Hypothalamus (tissue), 51 donors: ENCODE measurements at places on chromosomes 16 and 17.
A peak's percentile ranks its signal among the peaks of the same experiment; 100 is the strongest.

- no peak for DNase-seq
Measured at GRCh38 chr16:3143598-3144320, 8.9 kb downstream of the ZNF213 start.

- DNase-seq, result no peak
Measured at GRCh38 chr16:67858500-67858899, 11.0 kb upstream of the CENPT start.

DNA sequence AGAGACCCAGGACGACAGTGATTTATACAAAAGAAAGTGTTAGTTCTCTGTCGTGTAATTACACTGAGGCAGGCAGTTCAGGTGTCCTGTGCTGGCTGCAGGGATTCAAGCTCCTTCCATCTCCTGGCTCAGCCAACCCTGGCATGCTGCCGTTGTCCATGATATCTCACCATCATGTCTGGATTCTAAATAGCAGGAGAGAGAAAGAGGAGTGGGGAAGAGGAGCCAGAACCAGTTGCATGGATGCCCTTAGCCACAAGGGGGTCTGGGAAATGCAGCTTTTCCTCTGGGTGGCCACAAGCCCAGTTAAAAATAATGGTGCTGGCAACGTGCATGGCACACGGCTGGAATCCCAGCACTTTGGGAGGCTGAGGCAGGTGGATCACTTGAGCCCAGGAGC lies 9.7 kb downstream of the C16orf54 start:
- no peak for DNase-seq

- DNase-seq, result no peak
Measured at GRCh38 chr17:13230350-13231264, 212.8 kb upstream of the ELAC2 start.

DNA sequence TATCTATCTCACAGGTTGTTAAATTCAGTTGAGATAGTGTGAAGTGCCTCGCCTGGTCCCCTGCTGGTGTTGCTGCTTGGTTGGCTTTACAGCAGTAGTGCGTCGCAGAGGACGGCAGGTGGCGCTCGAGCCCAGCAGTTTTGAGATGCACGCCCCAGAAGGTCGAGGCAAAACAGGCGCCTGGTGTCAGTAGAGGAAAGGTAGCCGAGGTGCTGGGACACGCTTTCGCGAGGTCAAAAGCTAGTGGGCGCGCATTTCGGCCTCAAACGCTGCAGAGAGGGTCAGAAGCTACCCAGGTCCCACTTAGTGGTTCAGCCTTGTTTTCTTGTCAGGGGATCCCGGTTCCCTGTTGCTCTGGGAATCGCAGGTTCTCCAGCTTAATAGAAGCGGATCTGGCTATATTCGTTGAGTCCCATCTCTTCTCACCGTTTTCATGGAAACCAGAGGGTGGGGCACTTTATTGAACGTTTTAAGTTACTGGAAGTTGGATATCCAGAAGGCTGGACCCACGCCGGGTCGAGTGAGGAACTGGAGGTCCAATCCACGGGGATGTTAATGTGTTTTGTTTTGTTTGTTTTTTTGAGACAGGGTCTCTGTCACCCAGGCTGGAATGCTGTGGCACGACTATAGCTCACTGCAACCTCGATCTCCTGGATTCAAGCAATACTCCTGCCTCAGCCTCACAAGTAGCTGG lies 10.3 kb upstream of the ZFP90 start:
- DNase-seq, result peak; percentile 78

- DNase-seq, result no peak
Measured at GRCh38 chr17:78532311-78532710, 44.9 kb downstream of the DNAH17 start.

DNA sequence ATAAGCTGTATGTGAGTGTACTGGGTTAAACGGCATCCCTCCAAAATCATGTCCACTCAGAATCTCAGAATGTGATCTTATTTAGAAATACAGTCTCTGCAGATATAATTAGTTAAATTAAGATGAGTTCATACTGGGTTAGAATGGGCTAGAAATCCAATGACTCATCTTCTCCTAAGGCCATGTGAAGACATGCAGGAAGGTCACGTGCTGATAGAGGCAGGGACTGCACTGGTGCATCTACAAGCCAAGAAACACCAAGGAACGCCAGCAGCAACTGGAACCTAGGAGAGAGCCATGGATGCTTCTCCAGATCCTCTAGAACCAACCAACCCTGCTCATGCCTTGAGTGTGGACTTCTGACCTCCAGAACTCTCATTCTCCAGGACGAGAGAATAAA lies 241.0 kb downstream of the XYLT1 start:
- no peak for DNase-seq

DNA sequence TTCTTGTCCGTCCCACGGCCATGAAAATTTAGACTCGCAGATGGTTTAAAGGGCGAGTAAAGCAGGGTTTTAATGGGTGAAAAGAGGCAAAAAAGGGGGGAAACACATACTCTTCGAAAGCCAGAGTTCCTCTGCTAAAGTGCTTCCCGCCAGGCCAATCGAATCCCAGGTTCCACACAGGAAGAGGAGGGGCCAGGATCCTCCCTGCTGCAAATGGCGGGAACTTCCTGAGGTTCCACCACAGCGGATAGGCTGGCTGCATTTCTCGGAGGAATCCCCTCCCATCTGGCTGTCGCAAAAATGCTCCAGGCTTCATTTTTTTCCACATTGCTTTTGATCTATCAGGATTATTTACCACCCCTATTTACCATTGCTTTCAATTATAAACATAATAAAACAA lies 670.1 kb upstream of the CA10 start:
- no peak for DNase-seq

DNA sequence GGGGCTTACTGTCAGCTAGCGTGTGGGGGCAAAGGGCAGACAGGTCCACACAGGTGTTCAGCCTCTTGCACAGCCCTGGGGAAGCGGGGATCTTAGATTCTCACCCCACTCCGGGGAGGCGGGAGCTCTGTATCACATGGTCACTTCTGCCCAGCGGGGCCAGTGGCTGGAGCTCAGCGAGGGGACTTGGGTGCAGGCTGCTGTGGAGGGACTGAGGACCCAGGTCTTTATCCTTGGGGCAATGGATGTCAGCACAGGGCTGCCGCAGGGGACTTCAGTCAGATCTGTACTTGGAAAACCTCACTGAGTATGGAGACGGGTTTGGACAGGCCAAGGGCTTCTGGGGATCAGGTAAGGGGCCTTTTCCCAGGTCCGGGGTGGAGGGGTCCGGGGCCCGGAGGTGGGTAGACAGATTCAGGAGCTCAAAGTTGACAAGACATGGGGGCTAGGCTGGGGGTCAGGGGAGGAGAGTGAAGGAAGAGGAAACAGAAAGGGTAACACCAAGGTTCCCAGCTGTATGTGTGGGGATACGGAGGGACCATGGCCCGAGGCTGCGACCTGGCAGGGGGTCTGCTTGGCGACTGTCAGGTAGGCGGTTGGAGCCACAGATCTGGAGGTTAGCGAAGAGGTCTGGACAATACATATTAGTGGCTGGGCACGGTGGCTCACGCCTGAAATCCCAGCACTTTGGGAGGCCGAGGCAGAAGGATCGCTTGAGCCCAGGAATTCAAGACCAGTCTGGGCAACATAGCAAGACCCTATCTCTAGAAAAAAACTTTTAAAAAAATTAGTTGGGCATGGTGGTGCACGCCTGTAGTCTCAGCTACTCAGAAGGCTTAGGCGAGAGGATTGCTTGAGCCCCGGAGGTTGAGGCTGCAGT lies 15.1 kb upstream of the BAIAP2 start:
- no peak for DNase-seq

DNA sequence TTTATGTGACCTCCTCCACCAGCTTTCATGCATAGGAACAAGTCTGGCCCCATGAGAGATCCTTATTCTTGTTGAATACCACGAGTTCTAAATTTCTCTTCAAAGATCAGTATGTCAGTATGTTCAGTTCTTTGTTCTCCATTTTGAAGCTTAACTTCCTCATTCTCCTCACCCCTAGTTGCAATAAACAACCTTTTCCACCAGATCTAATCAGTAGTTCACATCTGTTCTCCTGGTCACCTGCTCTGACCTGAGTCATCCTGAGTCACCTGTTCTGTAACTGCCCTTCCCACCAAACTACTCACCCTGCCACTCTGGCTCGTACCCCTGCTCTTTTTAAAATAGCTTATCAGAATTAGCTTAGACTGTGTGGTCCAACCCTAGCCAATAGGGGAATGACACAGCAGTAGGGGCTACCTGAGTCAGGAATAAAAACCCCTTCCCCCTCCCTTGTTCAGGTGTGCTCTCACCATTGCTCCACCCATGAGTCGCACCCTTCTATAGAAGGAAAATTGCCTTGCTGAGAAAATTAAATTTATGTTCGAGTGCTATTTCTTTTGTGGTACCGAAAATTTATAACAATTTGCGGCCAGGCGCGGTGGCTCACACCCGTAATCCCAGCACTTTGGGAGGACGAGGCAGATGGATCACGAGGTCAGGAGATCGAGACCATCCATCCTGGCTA lies 94.6 kb downstream of the EMP2 start:
- DNase-seq, result no peak

- DNase-seq, result no peak
Measured at GRCh38 chr17:67164302-67164701, 80.7 kb downstream of the HELZ start.

- no peak for DNase-seq
Measured at GRCh38 chr16:9081843-9082242, 9.6 kb upstream of the HAPSTR1 start.

GRCh38 chr16:68640972-68641371 lies 4.1 kb upstream of the CDH3 start:
- no peak for DNase-seq

- DNase-seq, result no peak
Measured at GRCh38 chr17:3557768-3558583, at the start of gene TRPV3. Gene TRPV3 (minus strand): TSS chr17:3557812. CDS start chr17:3554850, 2,962 bp downstream.

- DNase-seq, result no peak
Measured at GRCh38 chr16:48454051-48454450, 68.8 kb upstream of the SIAH1 start.

DNA sequence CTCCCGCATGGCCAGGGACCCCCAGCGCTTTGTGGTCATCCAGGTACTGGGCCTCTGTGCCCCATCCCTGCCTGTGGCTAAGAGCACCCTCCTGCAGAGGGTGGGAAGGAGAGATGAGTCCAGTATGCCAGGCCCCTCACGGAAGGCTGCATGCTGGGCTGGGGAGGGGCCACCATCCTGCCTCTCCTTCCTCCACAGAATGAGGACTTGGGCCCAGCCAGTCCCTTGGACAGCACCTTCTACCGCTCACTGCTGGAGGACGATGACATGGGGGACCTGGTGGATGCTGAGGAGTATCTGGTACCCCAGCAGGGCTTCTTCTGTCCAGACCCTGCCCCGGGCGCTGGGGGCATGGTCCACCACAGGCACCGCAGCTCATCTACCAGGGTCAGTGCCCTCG lies 3.7 kb downstream of the MIEN1 start:
- DNase-seq, result no peak

DNA sequence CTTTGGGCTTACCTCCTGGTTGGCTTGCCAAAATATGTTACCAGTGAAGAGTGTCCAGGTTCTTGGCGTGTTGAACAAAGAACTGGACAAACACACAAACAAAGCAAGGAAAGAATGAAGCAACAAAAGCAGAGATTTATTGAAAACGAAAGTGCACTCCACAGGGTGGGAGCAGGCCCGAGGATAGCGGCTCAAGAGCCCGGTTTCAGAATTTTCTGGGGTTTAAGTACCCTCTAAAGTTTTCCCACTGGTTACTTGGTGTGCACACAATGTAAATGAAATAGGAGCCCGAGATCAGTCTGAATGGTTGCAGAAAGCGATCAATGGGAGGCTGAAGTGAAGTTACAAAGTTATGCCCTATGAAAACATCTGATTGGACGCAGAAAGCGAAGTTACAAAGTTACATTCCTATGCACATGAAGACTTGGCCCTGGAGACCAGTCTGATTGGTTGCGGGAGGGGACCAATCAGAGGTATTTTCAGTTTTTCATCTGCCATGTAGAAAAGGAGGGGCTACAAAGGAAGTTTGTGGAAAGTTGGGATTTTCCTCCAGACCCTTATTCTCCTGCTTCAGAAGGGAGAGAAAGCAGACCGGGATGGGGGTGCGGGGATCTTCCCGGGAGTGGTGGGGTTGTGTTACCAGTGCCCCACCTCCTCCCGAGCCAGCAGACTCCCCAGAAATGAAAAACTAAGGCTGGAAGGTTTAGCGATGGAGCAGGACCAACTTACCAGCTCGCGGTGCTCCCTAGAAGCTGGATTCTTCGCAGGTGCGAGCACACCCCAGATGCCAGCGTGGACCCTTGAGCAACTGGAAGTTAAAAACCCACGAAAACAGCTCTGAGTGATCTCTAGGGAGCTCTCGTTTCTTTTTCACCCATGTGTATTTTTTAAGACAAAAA lies at the start of gene SLFN12:
SLFN12 (minus strand) TSS at position 325 of the 899 bp plus-strand sequence. CDS start 9,472 bp downstream, outside the sequence.
- peak; percentile 20 for DNase-seq

GRCh38 chr17:61131585-61131984 lies 268.1 kb upstream of the TBX2 start:
- no peak for DNase-seq

DNA sequence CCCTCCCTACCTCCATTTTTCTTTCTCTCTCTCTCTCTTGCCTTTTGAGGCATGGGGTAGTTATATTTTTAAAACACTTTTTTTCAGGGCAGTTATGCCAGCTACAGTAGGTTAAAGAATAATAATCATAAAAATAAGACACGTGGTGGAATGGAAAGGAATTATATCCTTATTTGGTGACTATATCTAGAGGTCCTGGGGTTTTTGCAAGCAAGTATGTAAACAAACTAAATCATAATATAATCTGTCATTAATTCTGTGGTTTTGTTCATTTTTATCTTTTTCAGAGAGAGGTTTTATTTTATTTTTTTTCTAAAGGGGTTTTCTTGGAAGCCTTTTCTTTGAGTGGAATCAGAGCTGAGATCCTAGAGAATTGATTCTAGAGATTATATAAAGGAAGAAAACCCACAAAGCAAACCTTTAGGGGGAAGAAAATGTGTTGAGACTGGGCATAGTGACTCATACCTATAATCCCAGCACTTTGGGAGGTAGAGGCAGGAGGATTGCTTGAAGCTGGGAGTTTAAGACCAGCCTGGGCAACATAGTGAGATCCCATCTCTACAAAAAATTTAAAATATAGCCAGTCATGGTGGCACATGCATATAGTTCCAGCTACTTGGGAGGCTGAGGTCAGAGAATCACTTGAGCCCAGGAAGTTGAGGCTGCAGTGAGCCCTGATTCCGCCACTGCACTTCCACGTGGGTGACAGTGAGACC lies 53.2 kb downstream of the NQO1 start:
- no peak for DNase-seq

- DNase-seq, result no peak
Measured at GRCh38 chr16:84193480-84193879, 2.5 kb downstream of the ADAD2 start.
